ENCODE measurements at places on chromosomes 13 and 19.
A peak's percentile ranks its signal among the peaks of the same experiment; 100 is the strongest.

DNA sequence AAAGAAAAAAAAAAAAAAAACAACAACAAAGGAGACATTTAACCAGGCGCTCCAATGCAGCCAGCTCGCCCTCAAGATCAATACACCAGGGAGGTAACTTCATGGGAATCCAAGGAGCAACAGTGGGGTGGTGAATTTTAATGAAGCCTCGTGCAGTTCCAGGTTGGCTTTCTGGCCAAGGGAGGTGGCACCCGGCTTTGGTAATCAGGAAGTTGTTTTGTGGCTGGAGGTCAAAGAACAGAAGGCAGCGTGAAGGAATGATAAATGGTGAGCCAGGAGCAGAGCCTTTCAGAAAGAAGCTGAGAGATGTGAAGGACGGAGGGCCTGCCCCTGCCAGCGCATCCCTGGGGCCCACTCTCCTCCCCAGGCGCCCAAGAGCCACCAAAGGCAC lies 188.2 kb upstream of the TSC22D1 start:
- no peak for DNase-seq

DNA sequence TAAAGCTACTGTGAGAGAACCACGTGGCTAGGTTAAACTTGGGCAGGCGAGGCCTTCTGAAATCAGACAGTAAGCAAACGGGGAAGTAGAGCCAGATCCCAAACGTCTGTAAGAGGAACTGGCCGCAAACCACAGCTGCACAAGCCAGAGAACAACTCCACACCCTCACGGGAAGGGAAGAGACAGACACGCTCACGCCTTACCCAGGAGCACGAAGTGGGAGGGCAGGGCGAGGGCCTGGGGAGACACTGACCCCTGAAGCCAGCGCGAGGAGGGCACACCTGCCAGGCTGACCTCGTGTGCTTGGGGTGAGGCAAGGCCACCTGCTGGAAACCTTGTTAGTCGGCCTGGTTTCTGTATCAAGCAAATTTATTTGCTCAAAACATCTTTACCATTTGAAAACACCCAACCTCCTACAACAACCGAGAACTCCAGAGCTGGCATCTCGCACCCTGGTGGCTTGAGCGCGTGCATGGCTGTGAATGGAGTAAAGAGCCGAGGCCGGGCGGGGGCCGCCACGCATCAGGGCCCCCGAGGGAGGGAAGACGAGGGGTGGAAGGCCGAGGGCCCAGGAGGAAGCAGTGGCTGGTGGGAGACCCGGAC lies 7.3 kb downstream of the POLR2E start:
- DNase-seq: peak; percentile 50

- no peak for DNase-seq
These were observed 48.5 kb downstream of the GNG7 start for GRCh38 chr19:2653710-2654707.

DNA sequence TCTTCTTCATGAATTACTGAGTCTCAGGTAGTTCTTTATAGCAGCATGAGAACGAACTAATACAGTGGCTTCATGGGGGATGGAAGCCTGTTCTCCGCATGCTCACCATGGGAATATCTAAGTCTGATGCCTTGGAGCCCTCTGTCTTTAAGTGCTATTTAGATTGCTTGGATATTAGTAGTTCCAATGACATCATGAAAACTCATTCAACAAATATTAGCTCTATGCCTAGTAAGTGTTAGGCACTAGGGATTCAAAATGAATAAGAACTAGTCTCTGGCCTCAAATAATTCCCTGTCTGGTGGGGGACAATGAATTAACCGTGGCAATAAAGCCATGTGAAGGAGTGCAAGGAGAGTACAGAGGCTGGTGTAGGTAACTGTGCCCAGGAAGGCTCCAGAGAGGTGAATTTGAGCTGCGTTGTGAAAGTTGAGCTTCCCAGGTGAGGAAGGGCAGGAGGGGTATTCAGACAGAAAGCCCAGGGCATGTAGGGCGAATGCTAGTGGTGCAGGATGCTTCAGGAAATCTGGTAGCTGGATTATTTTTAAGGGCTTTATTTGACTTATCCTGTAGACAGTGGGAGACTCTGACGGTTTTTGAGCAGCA lies 6.1 kb upstream of the WASF3 start:
- no peak for DNase-seq

DNA sequence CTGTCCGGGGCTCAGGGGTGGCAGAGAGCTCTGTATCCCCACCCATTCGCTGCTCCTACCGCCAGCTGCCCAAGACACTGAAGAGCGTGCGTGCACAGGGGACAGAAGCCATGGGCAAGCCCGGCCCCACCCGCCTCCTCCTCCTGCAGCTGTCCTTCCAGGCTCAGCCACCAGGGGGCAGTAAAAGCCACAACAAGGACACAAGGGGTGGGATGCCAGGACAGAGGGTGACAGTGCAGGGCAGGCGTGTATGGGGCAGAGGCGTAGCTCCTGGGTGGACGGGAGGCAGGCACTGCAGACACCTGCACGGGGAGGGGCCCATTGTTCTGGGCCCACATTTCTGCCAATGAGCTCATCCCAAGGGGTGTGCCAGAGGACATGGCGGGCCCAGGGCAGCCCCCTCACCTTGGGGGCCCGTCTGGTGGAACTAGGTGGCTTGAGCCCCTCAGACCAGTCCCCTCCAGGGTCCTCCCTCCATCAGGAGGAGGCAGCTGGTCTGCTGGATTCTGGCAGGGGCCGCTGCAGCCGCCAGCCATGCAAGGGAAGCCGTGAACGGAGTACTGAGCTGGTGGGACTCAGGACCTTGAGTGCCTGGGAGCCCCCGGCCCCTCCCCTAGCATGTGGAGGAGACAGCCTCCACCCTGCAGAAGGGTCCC lies 61.2 kb downstream of the MLLT1 start:
- DNase-seq: peak; percentile 74

DNA sequence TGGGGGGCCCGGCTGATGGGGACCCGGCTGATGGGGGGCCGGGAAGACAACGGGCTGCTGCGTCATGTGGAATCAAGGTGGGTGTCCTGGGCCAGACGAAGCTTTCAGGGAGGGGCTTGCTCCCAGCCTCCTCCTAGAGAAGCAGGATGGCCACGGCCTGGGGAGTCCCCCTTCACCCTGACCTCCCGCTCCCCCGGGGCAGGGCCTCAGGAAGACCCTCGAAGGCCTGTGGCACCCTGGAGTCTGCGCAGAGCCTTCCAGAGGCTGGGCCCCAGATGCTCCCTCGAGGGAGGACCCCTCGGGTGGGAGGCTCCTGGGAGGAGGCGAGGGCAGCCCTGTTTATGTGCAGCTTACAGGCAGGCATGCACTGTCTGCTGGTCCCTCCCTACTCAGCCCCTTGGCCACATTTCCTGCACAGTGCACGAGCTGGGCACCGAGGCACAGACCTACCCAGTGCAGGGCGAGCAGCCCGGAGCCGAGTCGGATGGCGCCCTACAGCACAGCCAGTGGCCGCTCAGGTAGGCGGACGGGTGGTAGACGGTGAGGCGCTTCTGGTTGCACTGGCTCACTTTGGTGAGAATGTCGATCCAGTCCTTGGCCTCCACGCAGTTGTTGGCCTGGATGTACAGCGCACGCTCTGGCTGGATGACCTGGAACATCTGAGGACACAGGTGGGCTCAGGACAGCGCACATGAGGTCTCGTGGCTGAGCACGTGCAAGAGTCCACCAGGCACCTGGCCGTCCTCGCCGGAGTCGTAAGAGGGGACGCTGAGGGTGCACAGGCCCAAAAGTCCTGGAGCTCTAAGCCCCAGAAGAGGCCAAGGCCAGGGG lies 22.4 kb upstream of the C13orf46 start:
- DNase-seq: no peak

- peak; percentile 30 for DNase-seq
These were observed 15.3 kb downstream of the TTYH1 start for GRCh38 chr19:54430306-54431254.

- DNase-seq: no peak
These were observed 115.8 kb downstream of the NBEA start for GRCh38 chr13:35057858-35058257.

DNA sequence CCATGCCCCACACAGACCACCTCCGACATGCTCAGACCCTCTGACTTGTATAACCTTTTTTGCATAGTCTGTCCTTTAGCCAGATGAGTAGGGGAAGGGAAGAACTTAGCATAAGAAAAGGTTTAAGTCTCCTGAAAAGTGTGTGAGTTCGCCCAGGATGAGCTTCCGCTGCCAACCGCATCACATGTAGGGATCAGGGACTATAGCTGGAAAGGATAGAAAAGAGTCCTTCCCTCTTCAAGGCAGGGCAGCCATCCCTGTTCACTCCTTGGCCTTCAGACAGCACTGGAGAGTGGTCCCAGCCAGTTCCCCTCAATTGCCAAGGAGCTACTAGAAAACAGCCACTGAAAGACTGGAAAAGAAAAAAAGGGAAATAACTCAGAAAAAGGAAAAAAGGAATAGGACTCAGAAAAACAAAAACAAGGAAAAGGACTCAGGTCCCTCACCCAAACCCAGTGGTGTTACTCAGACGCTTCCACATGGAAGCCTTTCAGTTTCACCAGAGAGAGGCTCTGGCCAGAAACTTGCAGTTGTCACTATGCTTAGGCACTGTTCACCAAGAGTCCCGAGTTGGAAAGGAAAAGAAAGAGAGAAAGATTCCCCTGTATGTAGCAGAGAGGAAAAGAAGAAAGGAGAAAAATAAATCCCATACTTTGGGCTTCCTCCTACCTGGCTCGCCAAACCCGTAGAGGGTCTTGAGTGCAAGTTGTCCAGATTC lies 5.6 kb upstream of the TM9SF2 start:
- peak; percentile 26 for DNase-seq

DNA sequence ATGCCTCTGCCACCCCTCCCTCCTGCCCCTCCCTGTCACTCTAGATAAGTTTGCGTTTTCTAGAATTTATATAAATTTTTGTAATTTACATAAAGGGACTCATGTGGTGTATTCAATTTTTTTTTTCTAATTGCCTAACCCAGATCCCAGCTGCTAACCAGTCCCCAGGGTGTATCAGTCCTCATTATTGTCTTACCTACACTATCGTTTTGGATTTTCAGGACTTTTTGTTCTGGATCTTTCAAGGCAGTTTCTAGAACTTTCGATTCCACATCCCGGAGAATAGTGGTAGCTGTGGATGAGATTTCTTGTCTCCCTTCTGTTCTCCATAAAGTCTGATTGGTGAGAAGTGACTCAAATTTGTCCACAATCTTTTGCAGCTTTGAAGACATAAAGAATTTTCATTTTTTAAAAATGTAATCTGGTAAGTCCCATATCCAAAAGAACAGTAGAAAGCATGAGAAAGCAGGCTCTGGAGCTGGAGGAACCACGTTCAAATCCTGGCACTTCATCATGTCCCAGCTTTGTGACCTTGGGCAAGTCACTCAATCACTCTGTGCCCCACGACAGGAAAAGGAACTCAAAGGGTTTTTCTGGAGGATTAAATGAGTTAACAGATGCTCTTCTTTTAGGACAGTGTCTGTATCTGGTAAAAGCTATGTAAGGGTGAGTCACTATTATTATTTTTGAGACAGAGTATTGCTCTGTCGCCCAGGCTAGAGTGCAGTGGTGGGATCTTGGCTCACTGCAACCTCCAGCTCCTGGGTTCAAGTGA lies 19.7 kb downstream of the ADGRE3 start:
- no peak for DNase-seq

- peak; percentile 2 for DNase-seq
These were observed 190.9 kb upstream of the KLF12 start for GRCh38 chr13:74325106-74325505.

- DNase-seq: no peak
These were observed 2.5 kb downstream of the LIPE start for GRCh38 chr19:42424712-42425131.

GRCh38 chr19:56840451-56841192 lies at the start of the genes PEG3 and ZIM2:
PEG3 (minus strand) TSS chr19:56840726; CDS start chr19:56824655, 16,071 bp downstream.
ZIM2 (minus strand) TSS chr19:56840726; CDS start chr19:56824277, 16,449 bp downstream.
- DNase-seq: no peak

GRCh38 chr19:46495786-46496099 lies at the start of gene PNMA8B:
PNMA8B (minus strand) TSS chr19:46495867; CDS start chr19:46495465, 402 bp downstream.
- DNase-seq: peak; percentile 80

DNA sequence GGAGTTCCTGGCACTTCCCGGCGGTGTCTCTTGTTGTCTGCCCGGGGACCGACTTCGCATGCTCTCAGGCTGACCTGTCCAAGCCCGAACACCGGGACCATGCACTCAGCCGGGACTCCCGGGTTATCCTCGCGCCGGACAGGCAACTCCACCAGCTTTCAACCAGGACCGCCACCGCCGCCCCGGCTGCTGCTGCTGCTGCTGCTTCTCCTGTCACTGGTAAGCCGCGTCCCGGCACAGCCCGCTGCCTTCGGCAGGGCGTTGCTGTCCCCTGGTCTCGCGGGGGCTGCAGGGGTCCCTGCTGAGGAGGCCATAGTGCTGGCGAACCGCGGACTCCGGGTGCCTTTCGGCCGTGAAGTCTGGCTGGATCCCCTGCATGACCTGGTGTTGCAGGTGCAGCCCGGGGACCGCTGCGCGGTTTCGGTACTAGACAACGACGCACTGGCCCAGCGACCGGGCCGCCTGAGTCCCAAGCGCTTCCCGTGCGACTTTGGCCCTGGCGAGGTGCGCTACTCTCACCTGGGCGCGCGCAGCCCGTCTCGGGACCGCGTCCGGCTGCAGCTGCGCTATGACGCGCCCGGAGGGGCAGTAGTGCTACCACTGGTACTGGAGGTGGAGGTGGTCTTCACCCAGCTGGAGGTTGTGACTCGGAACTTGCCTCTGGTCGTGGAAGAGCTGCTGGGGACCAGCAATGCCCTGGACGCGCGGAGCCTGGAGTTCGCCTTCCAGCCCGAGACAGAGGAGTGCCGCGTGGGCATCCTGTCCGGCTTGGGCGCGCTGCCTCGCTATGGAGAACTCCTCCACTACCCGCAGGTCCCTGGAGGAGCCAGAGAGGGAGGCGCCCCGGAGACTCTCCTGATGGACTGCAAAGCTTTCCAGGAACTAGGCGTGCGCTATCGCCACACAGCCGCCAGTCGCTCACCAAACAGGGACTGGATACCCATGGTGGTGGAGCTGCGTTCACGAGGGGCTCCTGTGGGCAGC lies 661 bp downstream of the FREM2 start:
- no peak for DNase-seq

DNA sequence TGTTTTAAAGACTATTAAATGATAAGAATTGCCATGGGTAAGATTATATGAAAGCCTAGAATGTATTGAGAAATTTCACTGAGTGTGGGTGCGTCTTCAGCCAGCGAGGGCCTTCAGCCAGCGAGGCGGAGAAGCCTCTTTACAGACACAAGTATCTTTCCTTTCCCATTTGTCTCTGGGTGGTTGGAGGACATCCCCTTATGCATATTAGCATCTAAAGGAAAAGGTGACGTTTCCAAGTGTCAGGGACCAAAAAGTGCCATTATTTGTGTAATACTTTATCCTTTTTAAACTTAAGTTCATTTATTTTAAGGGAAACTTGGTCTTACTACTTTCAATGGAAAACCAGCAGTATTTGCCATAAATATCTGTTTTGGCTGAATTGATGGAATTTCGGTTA lies 22.2 kb downstream of the SMARCA4 start:
- no peak for DNase-seq

GRCh38 chr13:63481334-63481733 lies 2065.7 kb upstream of the PCDH20 start:
- DNase-seq: no peak

All from RPMI8226 (cell line).